ENCODE measurements at places on chromosomes 7 and 10.

- no peak for DNase-seq
These were observed 896.1 kb downstream of the CNTNAP2 start for GRCh38 chr7:147012666-147013065.

GRCh38 chr7:130703851-130704250 lies 17.5 kb upstream of the TSGA13 start:
- DNase-seq, result no peak

- DNase-seq, result no peak
These were observed 2.2 kb upstream of the CREB3L2 start for GRCh38 chr7:138004046-138004445.

DNA sequence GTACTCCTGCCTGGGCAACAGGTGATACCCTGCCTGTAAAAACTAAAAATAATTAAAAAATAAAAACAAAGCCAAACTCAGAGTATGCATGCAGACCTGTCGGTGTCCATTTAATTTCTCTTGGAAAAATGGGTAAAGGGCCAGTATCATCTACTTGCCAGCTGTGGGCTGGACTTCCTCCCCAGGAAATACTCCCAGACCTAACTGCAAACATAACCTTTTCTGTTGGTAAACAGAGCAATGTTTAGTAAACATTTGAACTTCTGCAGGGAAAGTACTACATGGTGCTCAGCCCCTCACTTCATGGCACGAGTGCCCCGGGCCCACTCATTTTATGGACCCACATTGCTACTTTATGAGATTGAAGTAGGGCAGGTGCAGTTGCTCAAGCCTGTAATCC lies 10.2 kb upstream of the TMEM248 start:
- DNase-seq, result no peak

- peak; percentile 38 for DNase-seq
These were observed 5.6 kb upstream of the IFIT2 start for GRCh38 chr10:89296220-89296648.

DNA sequence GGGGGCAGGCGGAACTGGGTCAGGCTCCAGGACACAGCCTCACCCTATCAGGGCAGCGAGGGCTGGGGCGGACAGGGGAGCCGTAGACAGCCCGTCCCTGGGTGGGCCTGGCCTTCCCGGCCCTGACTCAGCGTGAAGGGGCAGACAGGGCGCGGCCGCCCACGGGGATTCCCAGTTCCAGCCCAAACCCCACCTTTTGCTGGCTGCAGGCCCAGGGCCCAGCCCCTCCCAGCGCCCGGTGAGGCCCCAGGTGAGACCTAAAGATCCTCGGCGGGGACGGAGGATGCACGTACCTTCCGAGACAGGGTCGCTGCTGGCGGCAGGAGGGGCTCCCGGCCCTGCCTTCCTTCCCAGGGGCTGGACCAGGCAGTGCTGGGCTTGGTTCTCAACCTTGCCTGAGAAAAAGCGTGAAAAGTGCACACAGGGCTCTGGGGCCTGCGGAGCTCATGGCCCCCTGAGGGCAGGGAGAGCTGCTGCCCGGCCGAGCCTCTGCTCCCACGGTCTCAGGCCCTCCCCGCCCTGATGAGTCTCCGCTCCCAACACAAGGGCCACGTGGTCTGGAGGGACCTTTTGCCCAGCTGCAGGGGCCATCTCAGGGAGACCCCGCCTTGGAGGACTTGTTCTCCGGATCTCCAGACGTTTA lies 43.9 kb upstream of the DNAJB6 start:
- no peak for DNase-seq

DNA sequence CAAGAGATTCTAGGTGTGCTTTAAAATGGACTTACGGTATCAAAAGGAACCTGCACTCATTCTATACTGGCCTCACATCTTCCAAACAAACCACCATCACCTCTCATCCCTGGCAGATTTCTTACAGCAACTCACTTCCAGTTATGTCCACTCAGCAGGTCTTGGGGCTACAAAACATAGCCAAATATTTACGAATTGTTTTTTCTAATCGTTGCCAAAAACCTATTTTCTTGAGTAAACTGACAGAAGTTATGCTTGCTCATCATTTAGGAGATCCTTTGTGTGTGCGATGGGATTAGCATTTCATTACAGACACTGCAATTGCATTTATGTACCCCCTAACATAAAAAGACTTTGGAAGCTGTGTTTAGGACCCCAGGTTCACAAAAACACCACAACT lies 2.7 kb downstream of the KCNMA1 start:
- DNase-seq, result no peak

- DNase-seq, result no peak
These were observed 43.2 kb downstream of the HIBADH start for GRCh38 chr7:27619492-27619891.

GRCh38 chr10:70191972-70192305 lies 21.6 kb upstream of the SAR1A start:
- peak; percentile 96 for DNase-seq

- no peak for DNase-seq
These were observed 579 bp downstream of the IDI1 start for GRCh38 chr10:1048349-1048731.

GRCh38 chr10:110360857-110361474 lies 56.2 kb upstream of the SMNDC1 start:
- no peak for DNase-seq

GRCh38 chr7:96284835-96285234 lies 37.1 kb downstream of the SLC25A13 start:
- no peak for DNase-seq

DNA sequence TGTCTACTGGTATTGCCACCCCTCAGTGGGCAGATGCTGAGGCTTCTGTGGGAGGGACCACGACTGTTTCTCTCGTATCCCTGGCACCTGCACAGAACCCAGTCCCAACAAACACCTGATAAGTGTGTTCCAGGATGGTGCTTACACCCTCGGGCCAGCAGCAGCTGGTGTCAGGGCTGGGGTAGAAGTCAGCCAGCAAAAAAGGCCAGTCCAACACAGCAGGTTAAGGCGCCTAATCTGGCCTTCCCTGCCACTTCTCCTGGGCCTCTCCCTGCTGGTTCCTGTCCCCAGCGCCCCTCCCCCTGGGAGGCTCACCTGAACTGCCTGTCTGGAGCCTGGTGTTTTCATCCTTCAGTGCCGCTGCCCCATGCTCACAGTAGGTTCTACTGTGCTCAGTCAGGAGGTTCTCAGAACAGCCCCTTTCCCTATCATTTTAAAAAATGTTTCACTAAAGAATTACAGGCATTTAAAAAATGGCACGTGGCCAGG lies 20.0 kb downstream of the PODXL start:
- DNase-seq, result no peak

DNA sequence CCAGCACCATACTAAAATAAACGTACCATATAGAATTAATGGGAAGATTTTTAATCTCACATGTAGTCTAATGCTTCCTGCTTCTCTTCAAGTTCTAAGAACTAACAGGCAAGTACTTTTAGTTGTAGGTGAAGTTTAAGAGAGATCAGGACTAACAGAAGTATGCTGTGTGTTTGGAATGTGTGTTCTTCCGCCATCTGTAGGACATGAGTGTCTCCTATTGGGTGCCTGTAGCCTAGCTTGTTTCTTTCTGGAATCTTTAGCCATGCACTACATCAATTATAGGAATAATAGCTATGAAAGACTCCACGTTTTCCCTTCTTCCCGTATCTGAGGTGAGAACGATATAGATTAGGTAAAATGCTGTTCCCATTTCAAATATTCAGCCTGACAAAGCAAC lies 140.2 kb upstream of the AHR start:
- DNase-seq, result no peak

- no peak for DNase-seq
These were observed 393.1 kb downstream of the TNS3 start for GRCh38 chr7:47188653-47189315.

DNA sequence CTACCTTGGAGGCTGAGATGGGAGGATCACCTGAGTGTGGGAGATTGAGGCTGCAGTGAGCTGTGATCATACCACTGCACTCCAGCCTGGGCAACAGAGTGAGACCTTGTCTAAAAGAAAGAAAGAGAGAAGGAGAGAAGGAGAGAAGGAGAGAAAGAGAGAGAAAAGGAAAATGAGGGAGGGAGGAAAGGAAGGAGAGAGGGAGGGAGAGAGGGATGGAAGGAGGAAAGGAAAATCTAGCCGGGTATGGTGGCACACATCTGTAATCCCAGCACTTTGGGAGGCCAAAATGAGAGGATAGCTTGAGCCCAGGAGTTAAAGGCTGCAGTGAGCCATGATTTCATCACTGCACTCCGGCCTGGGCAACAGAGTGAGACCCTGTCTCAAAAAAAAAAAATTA lies 42.9 kb upstream of the GTF2IRD1 start:
- no peak for DNase-seq

GRCh38 chr7:135833642-135834041 lies 85.0 kb upstream of the FAM180A start:
- no peak for DNase-seq

DNA sequence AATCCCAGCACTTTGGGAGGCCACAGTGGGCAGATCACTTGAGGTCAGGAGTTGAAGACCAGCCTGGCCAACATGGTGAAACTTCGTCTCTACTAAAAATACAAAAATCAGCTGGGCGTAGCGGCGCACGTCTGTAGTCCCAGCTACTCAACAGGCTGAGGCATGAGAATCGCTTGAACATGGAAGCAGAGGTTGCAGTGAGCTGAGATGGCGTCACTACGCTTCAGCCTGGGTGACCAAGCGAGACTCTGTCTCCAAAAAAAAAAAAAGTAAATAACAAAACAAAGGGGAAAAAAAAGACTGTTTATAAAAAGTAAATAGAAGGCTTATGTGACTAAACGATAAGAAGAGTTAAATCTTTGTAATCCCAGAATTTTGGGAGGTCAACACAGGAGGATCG lies 15.0 kb upstream of the DNMBP start:
- DNase-seq, result no peak

DNA sequence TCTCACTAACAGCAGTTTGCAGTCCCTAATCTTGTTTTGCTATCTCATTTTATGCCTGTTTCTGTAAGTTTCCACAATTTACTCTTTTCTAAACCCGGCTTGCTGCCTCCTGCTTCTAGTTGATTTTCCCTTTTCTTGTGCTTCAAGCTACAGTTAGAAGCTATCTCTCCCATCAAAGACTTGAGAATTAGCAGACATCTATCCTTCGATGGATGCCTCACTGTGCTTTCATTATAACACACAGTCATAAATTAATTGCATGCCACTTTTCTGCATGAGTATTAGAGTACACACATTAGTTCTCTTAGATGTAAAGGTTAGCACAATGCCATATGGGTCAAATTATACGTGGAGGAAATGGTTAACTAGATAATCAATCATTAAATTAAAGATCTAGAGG lies 48.7 kb downstream of the SEMA3A start:
- DNase-seq, result no peak

GRCh38 chr7:42940985-42941847 lies 9.0 kb downstream of the MRPL32 start:
- DNase-seq, result peak; percentile 85

- DNase-seq, result no peak
These were observed 125.9 kb upstream of the NOBOX start for GRCh38 chr7:144529269-144529926.

DNA sequence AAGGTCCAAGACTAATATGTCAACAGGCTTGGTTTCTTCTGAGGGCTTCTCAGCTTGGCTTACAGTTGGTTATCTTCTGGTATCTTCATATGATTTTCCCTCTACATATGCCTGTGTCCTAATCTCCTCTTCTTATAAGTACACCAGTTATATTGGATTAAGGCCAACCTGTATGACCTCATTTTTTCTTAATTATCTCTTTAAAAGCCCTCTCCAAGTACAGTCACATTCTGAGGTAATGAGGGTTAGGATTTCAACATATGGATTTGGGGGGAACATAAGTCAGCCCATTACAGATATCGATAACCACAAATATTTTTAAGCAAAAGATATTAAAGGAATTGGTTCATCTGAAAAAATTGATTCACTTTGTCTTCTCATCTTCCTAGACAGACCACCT lies 49.2 kb downstream of the IQUB start:
- no peak for DNase-seq

GRCh38 chr10:5040781-5041470 lies 37.3 kb upstream of the AKR1C2 start:
- DNase-seq, result no peak

GRCh38 chr7:93758631-93759030 lies 131.9 kb downstream of the TFPI2 start:
- DNase-seq, result no peak

DNA sequence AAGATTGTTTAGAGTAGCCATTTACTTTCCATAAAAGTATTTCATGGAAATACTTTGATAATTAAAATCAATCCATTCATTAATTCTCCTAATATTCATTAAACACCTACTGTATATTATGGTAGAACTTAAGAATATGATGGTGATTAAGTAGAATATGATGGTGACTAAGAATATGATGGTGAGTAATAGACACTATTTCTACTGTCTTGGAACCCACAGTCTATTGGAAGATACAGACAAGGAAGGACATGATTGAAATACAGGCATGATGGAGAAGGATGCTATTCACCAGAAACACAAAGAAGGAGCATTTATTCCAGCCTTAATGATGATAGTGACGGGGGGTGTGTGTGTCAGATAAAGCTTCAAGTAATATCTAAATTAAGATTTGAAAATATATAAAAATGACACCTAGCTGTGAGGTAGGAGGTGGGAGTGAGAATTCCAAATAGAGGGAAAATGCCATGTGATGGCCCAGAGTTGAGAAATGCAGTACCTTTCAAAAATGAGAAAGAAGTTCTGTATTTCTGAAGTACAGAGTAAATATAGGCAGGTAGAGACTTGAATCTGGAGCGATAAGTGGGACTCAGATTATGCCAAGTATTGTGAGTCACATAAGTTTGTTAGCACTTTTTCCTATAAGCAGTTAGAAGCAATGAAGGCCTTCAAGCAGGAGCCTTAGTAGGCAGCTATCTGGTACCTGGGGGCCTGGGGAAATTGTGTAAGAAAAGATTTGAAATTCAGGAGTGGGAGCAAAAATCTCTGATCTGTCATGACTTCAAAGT lies 12.5 kb upstream of the CDK13 start:
- no peak for DNase-seq

GRCh38 chr7:155001756-155002410 lies 1.0 kb downstream of the PAXIP1 start:
- DNase-seq, result peak; percentile 1

- no peak for DNase-seq
These were observed 26.4 kb downstream of the PNPLA8 start for GRCh38 chr7:108499566-108499965.

DNA sequence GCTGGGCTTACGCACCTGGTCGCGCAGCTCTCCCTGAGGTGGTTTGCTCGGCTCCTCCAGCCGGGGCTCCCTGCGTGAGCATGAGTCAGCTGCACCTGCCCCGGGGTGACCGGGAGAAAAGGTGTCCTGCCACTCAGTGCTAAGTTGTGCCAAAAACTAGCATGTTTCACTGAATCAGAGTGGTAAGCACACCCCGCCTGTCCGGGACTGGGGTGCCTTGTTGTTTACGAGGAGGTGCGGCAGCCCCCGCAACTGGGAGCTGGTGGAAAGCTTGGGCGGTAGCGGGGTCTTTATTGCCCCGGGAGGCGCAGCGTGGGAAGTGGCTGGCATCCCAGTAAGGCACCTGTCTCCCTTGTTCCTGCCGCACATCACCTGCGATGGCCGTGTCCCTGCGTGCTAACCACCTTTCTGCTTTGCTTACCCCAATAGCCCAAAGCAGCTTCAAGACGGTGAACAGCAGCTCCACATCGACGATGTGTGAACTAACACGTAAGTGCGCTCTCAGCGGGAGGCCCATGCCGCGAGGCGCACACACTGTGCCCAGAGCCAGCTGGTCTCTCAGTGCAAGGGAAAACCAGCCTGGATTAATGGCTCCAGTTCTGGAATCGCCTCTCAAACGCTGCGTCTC lies 506.6 kb upstream of the FOXK1 start:
- no peak for DNase-seq

Data from fibroblast of upper back skin (primary cell).